ENCODE measurements at places on chromosomes 2 and 18.

DNA sequence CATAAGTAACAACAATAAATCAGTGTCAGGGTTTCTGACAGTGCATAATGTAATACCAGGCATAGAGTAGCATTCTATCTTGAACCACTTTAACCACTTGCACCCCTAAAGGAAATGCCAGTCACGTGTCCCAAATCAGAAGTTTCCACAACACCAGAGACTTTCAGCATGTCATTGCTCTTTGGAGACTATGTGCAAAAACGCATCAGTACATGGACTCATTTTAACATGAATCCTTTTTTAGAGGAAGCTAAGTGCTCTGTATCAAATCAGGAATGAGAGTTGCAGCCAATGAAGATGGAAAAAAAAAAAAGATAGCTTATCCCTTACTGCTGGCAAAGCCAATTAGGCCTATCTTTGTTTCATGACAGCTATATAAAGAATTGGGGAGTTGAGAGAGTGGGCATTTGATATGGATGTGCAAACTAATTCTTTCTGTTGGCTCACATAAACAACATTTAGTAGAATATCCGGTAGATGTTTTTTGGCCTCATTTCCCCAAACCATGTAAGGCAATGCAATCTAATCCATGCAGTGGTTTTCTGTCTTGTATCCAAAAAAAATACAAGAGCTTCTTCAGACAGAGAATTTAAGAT is 353.1 kb downstream of the IRS1 start:
- DNase-seq: no peak

- DNase-seq: no peak
Observed at GRCh38 chr2:171965238-171965637, 34.5 kb upstream of the METAP1D start.

DNA sequence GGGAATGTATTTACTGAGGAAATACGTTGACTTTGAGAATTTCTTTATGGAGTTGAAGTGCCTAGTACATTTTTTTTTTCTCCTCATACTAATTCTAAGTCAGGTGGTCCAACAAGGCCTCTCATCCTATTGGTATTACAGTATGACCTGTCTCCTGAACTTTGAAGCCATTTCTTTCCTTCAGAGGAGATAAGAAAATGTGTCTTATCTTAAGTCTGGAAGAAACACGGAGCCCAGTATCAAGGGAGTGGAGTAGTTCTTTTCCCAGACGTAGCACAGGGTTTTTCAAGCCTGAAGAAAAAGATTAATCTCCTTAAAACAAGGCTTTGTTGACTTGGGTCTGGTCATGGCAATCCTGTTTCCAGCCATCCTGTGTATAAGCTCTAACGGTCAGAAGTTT is 11.6 kb upstream of the CPS1 start:
- DNase-seq: no peak

- no peak for DNase-seq
Observed at GRCh38 chr2:190563109-190563508, 28.6 kb upstream of the NEMP2 start.

- DNase-seq: no peak
Observed at GRCh38 chr2:85936421-85937068, 47.8 kb upstream of the ST3GAL5 start.

GRCh38 chr2:3151153-3151918 is 226.3 kb downstream of the EIPR1 start:
- DNase-seq: no peak

DNA sequence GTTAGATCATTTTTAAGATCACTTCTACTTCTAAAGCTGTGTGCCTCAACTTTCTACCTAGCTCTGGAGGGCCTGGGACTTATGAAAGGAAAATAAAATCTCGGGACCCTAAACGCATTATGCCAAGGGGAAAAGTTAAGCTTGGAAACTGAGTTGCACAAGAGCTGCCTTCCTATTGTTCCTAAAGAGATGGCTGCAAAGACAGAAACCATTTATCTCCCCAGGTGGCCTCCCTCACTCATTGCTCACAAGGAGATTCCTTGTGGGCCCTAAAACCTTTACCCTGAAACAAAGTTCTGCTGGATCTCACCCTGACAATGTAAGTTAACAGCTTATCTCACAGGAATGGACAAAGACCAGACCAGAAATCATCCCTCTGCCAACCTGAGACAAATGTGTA is 26.8 kb downstream of the TUBB6 start:
- no peak for DNase-seq

GRCh38 chr2:66775730-66776422 is 341.0 kb downstream of the MEIS1 start:
- DNase-seq: no peak

GRCh38 chr2:2834516-2835254 is 503.6 kb upstream of the MYT1L start:
- no peak for DNase-seq

DNA sequence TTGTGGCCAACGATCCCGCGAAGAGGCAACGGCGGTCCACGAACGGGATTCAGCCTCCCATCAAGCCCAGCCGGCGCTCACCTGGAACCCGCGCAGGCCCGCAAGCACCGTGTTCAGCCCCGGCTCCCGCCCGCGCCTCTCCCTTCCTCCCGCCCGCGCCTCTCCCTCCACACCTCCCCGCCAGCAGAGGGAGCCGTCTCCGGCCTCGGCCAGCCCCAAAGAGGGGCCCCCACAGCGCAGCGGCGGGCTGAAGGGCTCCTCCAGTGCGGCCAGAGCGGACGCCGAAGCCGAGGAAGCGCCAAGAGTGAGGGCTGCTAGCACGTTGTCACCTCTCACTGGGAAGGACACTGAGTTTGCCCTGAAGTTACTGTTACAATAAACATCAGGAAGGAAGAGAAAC is 55.3 kb upstream of the LAPTM4A start:
- DNase-seq: no peak

DNA sequence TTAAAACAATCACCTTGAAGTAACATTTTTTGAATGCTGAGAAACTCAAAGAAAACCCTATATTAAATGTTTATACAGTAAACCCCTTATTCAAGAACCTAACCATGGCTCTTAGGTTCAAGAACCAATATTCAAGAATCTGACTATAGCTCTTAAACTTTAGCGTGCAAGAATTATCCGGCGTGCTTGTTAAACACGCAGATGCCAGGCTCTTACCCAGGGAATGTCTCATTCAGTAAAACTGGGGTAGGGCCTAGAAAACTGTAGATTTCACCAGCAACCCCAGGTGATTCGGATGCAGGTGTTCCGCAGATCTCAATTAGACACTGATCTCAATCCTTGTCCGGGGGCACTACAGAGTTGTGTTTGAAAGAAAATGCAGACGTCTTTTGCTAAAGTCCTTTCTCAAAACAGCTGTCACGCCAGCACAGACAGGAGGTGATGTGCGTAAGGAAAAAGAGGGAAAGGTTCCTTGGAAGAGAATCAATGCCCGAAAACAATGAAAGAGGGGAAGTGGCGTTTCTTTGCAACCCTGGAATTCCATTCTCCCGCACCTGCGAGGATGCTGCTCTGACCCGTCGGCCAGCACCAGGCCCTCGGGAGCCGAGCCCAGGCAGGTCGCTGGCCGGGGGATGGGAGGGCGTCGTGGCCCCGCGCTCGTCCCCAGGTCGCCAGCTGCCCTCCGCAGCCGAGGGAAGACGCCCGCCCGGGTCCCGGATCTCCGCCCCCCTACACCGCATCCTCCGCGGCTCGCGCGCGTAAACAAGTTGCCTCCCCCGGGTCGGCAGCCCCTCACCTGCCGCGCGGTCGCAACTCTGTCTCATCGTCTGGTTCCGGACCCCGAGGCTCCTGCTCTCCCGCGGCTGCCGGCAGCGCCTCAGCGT is 851 bp downstream of the EIF2AK3 start:
- peak; percentile 17 for DNase-seq

- no peak for DNase-seq
Observed at GRCh38 chr2:176612036-176612435, 342.8 kb downstream of the MTX2 start.

DNA sequence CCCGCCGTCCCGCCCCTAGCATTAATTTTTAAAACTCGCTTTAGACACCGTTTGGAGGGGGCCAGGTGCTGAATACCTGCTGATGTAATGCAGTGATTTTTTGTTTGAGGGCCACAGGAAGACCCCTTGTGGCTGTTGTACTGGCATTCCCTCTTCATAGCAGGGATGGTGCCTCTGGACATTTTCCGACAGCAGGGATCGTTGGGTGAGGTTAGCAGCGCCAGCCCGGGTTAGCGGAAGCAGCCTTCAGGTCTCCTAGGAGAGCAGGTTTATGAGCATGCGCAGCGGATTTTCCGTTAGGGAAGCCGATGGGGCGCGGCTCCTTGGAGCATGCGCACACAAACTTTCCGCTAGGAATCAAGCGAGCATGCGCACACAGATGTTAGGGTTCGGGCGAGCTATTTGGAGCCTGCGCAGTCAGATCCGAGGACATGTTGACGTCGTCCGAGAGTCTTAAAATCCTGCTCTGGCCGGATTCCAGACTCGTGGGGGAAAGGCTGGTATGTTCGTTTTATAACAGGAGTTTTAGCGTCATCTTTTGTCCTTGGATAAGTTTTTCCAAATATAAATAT is 17.2 kb upstream of the C2orf74 start:
- peak; percentile 99 for DNase-seq

GRCh38 chr2:202778217-202778616 is 93.3 kb downstream of the ICA1L start:
- DNase-seq: no peak

GRCh38 chr2:143901185-143901842 is 618.6 kb downstream of the ZEB2 start:
- no peak for DNase-seq

- DNase-seq: no peak
Observed at GRCh38 chr18:36127836-36128529, 1.2 kb downstream of the SLC39A6 start.

DNA sequence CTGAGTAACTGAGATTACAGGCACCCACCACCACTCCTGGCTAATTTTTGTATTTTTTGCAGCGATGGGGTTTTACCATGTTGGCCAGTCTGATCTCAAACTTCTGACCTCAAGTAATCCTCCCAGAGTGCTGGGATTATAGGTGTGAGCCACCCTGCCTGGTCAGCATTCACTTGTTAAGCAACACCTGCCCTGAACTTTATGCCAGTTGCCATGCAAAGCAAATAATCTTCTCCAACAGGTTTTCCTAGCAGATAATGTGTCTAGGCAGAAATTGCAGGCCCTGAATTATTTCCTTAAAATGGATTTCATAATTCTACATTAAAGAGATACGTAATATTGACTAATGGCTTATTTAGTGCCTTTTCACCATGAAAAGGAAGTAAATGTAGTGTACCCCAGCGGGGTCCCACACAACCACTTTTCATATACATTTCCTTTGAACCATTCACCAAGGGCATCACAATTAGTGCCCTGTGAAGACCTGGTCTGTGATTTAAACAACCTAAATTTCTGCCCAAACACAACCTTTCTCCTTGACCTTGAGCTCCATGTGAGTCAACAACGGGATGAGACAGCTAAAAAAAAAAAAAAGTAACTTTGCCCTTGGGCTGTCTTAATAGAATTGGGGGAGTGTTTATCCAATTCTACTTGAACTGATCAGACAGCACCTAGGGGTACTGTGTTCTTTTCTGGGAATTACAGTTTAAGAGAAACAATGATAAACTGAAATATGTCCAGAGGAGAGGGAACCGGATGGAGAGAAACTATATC is 41.6 kb downstream of the EEF1B2 start:
- DNase-seq: no peak

GRCh38 chr2:240423788-240424191 is 11.7 kb upstream of the GPC1 start:
- no peak for DNase-seq

DNA sequence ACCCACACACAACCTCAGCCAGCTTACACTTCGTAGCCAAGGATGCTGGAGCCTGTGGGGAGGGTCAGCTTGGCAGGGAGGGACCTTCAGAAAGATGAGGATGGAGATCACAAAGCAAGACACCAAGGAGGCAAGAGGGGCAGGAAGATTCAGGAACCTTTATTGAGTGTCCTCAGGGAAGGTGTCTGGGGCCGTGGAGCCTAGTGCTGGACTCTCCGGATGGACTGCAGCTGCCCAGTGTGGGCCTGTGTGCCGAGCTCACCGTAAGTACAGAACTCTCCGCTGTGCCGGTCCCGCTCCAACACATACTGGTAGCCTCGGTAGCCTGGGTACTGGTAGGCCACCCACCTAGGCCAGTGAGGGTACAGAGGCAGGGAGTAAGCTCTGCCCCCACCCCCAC is 3.2 kb downstream of the CRYBA2 start:
- no peak for DNase-seq

DNA sequence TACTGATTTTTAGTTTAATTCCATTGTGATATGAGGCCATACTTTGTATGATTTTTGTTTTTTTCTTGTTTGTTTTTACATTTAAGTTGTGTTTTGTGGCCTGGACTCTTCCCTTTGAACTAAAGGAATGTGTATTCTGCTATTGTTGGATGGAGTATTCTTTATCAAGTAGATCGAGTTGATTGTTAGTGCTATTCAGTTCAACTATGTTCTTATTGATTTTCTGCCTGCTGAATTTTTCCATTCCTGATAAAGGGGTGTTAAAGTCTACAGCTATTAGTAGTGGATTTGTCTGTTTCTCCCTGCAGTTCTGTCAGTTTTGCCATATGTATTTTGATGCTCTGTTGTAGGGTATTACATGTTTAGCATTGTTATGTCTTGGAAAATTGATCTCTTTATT is 14.5 kb downstream of the RNF144A start:
- no peak for DNase-seq

GRCh38 chr2:233075141-233075965 is 15.2 kb downstream of the INPP5D start:
- DNase-seq: no peak

DNA sequence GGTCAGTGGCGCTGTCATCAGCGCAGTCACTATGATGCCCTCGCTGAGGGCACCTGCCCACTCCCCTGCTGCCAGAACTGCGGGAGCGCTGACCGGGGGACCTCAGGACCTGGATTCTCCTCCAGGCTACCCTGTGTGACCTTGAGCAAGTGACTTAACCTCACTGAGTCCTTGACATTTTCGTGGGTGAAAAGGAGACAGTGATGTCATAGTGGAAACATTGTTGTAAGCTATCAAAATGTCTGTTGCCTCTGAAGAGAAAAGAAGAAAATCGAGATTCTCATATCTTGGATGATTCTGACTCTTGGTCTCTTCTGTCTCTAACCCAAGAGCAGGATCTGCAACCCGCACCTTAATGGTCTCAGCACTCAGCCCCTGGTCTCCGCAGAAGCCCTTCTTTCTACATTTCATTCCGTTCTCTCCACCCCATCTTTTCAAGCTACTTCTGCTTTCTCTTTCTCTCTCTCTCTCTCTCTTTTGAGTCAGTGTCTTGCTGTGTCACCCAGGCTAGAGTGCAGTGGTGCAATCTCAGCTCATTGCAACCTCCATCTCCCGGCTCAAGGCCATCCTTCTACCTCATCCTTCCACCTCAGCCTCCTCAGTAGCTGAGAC is 978 bp upstream of the TUBA4A start:
- no peak for DNase-seq

DNA sequence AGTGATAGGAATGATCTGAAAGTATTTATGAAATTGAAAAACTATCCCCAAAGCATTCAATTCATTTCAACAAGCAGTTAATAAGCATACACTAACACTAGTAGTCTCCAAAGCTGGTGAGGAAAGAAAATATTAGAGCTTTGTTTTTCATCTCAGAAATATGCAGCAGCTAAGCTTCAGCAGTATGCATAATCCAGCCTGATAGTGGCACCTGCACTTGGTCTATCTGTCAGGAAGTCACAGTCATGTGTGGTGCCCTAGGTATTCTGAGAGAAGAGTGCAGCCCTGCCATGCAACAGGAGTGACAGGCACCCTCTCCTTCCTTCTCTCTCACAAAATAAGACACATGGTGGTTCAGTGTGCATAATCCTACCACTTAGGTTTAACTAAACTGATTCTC is 158.8 kb downstream of the DYM start:
- DNase-seq: no peak

GRCh38 chr2:227106845-227107759 is 56.9 kb downstream of the COL4A4 start:
- peak; percentile 45 for DNase-seq

Data from renal cortex interstitium (tissue), 15 donors.